ENCODE measurements at places on chromosomes 16 and 17. TPM values are rescaled to one million over a fixed set of nuclear protein-coding genes. Genes with fewer than 3 reads are reported as not detected.

Gene EME1
- total RNA-seq, result 0.17 TPM

Gene SLC25A19
- total RNA-seq, result 12.1 TPM

Gene CES5A
- total RNA-seq, result not detected

Gene CACNG1
- not detected for total RNA-seq

Gene DHX40
- total RNA-seq, result 22.5 TPM

Gene CDH13
- 141 TPM for total RNA-seq

Gene ITGA2B
- total RNA-seq, result 1.3 TPM

Gene RDM1
- total RNA-seq, result 0.96 TPM

Gene NDE1
- 133 TPM for total RNA-seq

Gene SLC6A2
- 0.13 TPM for total RNA-seq

Gene SHCBP1
- 2.3 TPM for total RNA-seq

Gene DPEP3
- not detected for total RNA-seq

Gene ACE
- 3.0 TPM for total RNA-seq

Gene ST6GALNAC2
- 221 TPM for total RNA-seq

Gene SLC22A31
- not detected for total RNA-seq

Gene FBXO39
- 0.56 TPM for total RNA-seq

Gene EVI2A
- total RNA-seq, result 1.0 TPM

Gene CACNG5
- total RNA-seq, result not detected

Gene ADAM11
- 0.17 TPM for total RNA-seq
